Stimulated activated naive CD8-positive, alpha-beta T cell treated with anti-CD3 and anti-CD28 coated beads, Interleukin-15, amount 100 ng/mL, for 72 hours (primary cell): ENCODE measurements at places on chromosomes 6 and 20.

GRCh38 chr6:166760288-166760687, 133.2 kb upstream of the RPS6KA2 start:
- peak; percentile 27 for DNase-seq

DNA sequence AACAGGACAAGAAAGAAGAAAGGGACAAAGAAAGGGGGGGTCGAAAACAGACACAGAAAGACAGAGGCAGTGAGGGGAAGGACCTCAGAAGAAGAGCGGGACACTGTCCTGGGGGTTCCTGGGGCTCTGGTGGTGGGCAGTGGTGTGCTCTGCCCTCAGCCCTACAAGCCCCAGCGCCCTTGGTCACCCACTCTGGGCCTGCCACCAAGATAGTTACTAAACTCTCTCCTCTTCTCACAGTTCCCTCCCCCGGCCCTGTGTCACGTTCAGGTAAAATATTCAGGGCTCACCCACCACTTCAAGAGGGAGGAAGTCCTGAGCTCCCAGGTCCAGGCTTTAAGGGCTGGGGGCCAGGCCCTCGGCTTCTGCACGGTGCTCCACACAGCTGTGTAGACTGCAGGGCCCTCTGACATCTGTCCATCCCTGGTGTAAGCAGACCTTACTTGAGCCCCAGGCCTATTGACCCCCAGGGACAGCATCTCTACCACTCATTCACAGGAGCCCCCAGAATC, 87.4 kb downstream of the MRPL14 start:
- no peak for DNase-seq

DNA sequence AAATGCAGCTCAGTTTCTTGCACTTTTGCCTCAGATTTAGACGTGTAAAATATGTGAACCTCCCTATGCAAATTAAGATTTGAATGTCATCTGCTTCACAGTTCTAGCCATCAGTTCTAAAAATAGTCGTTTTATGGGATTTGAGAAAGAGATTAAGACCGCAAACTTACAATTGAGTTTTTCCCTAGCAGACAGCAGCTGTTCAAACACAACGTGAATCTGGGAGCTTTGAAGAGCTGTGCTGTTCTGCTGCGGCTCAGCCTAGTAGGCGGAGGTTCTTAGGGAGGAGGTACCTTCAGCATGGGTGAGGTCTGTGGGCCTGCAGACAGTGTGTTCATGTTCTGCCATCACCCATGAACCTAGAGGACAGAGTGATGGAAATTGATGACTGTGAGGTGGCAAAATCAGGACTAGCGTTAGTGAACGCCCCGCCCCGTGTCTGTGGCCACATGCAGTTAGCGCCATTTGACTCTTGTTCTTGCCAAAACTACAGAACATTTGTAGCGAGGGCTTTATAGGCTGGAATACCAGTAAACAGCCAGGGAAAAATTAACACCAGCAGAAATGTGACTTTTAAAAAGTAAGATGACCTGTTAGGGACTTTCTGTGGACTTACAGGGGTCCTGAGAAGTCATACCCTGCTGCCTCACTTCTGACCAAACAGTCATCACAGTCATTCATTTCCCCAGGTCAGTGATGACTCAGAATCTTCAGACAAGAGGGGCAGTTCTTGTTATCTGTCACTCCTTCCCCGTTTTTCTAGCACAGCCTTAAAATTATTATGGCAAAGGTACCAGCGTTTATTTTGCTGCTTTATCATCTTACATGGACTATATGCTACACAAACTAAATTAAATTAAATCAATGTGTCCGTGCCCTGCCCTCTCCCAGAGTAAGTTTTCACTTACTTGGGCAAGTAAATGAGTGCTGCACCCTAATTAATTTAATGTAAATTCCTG, 84.3 kb upstream of the TMEM181 start:
- DNase-seq = no peak

GRCh38 chr6:328136-328670, 35.9 kb downstream of the DUSP22 start:
- DNase-seq = no peak

GRCh38 chr6:154487367-154488247, 22.9 kb downstream of the CNKSR3 start:
- no peak for DNase-seq

GRCh38 chr20:56774873-56775272, 145.8 kb downstream of the TFAP2C start:
- no peak for DNase-seq
